T-helper 9 cell (primary cell): ENCODE measurements at places on chromosomes 3 and 15.

DNA sequence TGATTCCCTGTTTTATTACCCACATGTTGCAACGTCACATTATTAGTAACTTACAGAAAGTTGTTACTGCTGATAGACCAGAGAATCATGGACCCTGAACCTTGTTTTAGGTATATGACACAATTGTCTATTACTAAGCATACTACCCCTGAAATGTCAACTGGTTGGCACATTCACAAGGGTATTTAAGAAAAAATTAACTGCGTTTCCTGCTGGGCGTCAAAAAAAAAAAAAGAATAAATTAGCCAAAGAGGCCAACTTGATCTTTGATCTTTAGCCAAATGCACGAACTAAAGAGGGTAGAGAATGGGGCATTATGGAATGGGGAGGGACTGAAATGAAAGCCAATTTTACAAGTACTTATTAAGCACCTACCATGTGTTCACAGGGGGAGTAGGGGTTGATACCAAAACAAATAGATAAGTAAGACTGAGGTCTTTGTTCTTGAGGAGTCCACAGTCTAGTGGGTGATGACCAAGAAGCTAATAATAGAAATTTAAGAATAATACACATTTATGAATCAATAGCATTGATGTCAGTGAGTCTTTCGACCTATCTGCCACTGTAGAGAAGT lies 17.8 kb upstream of the MUC13 start:
- DNase-seq, result no peak

GRCh38 chr3:141039589-141039988 lies 11.6 kb upstream of the SPSB4 start:
- DNase-seq, result no peak

DNA sequence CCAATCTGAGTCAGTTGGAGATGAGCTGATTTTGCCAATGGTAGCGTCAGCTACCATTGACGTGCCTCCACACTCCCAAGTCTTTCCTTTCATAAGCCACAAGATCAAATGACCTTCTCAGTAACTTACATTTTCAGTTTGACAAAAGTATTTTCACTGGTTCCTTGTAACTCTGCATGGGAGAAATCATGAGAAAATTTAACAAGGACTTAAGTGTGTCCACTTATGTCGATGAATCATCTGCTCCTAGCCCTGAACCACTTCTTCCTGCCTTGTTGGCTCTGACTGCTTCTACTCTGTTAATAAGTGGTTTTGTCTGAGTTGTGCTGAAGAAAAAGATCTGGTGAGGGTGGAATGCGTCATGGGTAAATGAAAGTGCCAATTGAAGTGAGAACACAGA lies 101.2 kb downstream of the NFKBIZ start:
- DNase-seq, result no peak

DNA sequence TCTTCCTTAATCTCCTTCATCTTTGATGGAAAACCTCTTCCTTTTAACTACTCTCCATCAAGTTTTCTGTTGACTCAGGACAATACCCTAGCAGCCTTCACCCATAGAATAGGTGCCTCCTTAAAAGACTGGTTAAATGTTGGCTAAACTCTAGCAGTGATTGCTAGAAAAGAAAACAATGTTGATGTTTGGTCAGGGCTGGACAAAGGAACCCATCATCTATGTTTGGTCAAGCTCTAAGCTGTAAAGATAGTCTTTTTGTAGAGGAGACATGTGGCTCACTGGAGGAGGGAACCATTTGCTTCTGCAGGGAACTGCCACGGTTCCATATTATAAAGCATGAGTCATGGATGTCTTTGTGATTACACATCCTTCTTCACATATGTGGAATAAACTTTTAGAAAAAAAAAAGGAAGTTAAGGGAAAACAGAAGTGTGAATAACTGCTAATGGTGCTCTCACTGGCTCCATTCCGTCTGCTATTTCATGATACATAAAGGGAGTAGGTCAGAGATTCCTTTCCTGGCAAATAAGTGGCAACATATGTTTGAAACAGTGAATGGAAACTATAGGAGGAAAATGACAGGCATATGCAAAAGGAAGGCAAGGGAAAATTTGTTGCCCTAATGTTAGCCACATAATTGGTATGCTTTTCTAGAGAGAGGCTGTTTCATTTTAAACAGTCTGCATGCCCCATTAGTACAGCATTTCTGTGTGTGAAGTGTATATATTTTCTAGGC lies 78.2 kb downstream of the CMSS1 start:
- DNase-seq, result no peak

DNA sequence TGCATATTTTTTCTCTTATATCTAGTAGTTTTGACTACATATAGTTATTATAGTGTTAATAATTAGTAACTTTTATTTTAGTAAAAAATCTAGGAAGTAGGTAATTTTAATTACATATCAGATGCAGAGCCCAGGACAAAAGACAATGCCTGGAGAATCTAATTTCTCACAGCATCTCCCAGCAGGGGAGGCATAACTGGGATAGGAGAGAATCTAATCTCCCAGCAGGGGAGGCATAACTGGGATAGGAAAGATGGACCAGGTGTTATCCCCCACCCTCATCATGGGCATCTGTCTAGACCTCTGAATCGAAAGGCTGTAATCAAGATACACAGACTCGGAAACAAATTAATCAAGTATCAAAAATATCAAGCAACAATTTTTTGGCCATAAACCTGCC lies 58.2 kb downstream of the OSTN start:
- DNase-seq, result no peak

DNA sequence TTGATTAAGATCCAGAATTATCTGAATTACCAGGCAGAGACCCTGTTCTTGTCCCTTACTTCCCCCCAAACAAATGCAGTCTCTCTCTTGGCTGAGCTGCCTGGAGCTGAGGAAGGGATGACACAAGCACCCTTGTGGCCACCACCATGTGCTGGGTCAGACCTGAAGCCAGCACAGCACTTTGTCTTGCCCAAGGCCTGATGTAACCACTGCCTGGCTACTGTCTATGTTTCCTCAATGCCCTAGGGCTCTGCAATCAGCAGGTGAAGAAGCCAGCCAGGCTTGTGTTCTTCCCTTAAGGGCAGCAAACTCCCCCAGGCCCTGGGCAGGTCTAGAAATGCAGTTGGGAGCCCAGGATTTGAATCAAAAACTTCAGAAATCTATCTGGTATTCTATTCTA lies 15.8 kb upstream of the CASR start:
- no peak for DNase-seq

DNA sequence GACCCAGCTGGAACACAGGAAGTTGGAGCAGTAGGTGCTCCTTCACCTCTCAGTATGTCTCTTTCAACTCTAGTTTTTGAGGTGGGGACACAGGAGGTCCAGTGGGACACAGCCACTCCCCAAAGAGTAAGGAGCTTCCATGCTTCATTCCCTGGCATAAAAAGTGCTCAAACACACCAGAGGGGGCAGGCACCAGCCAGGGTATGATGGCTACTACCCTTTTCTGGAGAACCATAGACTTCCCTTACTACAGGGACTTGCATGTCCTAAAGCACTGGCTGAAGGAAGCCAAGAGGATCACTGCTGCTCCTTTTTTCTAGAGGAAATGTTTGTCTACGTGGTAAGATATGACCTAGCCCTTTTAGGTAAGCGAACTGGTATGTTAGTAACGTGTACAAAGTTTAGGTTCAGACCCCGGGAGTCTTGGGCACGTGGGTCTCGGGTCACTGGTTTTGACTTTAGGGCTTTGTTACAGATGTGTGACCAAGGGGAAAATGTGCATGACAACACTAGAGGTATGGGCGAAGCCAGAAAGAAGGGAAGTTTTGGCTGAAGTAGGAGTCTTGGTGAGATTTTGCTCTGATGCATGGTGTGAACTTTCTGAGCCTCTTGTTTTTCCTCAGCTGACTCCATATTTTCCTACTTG lies 11.9 kb downstream of the IL17RB start:
- no peak for DNase-seq

DNA sequence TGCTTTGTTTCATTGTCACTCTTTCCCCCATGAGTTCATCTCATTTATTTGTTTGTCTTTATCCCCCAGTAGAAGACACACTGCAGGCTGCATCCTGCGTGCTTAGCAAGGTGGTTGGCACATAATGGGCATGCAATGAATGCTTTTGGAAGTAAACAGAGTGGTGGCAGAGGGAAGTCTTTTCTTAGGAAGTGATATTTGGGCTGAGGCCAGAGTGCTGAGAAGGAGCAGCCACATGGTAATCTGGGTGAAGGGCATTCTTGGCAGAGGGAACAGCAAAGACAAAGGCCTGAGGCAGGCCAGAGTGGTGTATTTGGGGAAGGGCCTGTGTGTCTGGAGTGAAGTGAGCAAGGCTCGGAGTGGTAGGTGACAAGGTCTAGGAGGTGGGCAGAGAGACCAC lies 17.7 kb upstream of the ADAMTS7 start:
- DNase-seq, result no peak

DNA sequence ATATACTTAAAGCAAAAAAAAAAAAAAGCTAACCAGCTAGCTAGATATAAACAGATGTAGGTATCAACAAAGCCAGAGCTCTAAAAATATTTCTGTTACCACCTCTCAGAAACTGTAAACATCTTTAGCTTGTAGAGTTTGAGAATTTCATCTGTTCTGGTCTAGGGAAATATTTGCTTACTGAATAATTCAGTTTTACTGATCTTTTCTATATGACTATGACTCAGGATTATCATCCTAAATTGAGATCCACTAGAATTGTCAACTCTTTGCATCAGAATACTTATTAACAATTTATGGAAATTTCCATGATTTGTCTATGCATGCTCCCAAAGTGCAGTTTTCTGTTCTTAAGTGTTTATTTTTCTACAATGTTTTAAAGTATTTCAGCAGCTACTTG lies 517.3 kb downstream of the DIPK2A start:
- DNase-seq, result no peak

DNA sequence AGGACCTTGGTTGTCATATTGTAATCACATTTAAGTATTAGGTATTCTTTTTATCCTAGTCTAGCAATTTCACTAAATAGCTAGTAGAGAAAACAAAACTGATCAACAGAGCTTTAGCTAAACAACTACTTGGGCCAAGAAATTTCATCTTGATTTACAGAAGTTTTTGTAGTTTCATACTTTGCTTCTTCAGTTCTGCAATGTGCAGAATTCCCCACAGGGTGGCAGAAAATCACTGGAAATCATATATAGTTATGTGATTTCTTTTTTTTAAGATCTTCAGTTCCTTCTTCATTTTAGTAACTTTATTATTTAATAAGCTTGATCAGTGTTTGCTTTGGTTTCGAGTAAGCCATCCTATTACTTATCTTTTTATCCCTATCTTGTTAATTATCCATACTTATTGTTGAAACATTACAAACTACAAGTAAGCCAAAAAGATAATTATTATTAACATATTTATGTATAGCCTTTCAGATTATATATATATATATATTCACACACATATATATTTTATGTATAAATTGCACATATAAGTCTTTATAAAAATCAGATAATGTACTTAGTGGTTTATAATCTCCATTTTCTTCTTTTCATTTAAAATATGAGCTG lies 2.2 kb upstream of the BNIP2 start:
- peak; percentile 14 for DNase-seq

DNA sequence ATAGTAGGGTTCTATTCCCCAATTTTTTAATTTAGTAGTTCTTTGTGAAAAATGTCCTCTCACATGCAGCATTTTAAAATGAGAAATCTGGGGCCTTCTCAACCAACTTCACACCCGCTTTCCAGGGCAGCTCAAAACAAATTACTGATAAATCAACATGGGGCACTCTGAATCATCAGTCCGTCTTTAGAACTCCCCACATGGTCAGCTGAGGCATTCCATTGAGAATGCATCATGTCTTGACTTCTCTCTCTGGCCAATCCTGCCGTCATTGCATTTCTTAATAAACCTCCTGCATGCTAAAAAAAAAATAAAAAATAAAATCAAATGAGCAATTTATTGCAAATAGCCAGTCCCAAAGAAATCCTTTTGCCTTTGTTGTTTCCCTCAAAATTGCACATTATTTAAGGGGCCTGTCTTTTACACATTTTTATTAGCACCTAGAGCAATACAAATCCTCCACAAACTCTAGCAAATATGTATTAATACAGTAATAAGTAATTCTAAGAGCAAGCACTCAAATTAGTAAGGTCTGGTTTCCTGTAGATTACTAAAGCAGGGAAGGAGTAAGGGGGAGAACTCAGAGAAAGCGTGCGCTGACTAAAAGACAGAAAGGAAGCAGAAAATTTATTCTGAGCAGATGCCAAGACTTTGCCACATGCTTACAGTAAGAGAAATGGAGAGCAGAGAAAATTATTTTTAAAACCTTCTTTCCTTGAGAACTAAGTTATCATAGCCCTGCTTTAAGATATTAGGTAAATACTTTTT lies 175.7 kb downstream of the TNIK start:
- no peak for DNase-seq

DNA sequence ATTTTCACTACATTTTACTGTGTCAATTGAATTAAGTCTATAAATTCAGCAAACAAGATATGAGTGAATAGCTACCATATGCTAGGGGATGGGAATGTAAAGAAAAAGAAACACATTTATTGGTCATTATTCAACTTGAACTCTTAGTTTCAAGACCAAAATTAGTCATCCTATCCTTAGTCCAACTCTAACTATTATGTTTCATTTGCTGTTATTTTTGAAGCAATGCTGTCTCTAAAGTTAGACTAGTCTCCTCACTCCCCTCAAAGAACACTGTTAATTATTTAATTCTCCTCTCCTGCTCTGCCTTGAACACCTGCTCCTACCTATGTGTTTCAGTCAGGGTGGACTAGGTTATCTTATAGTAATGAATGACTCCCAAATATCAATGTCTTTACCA lies 920.9 kb downstream of the TUSC7 start:
- DNase-seq, result no peak

- no peak for DNase-seq
Measured at GRCh38 chr3:128217702-128218547, 64.6 kb downstream of the EEFSEC start.

DNA sequence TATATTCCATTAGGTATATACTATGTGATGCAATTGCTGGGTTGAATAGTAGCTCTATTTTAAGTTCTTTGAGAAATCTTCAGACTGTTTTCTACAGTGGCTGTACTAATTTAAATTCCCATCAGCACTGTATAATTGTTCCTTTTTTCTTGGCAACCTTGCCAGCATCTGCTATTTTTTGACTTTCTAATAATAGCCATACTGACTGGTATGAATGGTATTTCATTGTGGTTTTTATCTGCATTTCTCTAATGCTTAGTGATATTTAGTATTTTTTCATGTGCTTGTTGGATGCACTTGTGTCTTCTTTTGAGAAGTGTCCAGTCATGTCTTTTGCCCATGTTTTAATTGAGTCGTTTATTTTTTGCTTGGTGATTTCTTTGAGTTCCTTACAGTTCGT lies 145.1 kb upstream of the PLSCR5 start:
- no peak for DNase-seq

GRCh38 chr15:42549032-42549491 lies 424 bp downstream of the HAUS2 start:
- DNase-seq, result no peak

DNA sequence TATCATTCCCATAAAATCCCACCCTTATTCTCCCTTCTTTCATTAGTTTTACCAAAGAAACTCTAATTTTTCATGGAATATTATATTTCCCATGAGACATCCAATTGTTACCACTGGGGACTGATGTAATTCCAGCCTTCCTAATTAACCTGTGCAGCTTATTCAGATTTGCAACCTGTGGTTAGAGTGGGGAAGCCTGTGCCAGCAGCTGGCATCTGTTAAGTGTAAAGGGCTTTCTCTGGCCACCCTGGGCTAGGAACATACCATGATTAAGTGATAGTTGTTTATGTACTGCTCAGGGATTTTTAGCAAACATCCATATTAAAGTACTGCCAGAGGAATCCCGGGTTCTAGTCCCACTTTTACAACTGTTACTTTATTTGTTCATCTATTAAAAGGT lies 78.2 kb downstream of the TPRG1 start:
- no peak for DNase-seq
